Right ventricle myocardium superior (tissue), 1 donor: ENCODE measurements at places on chromosomes 5 and 9. TPM values are rescaled to one million over a fixed set of nuclear protein-coding genes. Genes with fewer than 3 reads are reported as not detected.
A peak's percentile ranks its signal among the peaks of the same experiment; 100 is the strongest.

The CD274 gene
- 9.0 TPM for total RNA-seq

The FXN gene
- 38.0 TPM for total RNA-seq

The PAX5 gene
- total RNA-seq: not detected

The PCDHGB3 gene
- total RNA-seq: 7.6 TPM

The CD74 gene
- total RNA-seq: 263 TPM

The CDKN2B gene
- total RNA-seq: 2.3 TPM

The SMIM33 gene
- not detected for total RNA-seq

The CAMK4 gene
- 0.16 TPM for total RNA-seq

The RASGEF1C gene
- 0.59 TPM for total RNA-seq

The CNTLN gene
- total RNA-seq: 3.1 TPM

The COX7C gene
- 2,062 TPM for total RNA-seq

The EDIL3 gene
- total RNA-seq: 1.7 TPM

DNA sequence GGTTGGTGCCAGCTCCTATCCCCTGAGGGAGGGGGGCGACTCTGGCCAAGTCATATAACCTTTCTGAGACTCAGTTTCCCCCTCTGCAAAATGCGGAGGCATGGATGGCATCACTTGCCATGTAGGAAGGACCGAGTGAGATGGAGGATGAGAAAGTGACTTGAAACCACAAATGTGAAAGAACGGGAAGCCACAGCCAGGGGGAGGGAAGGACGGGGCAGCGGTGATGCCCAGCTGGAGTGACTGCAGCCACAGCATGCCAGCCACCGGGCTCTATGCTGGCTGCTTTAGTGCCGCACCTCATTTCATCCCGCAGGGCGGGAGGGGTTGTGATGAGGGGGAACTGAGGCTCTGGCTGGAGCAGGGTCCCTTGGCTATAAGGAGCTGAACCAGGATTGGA is 74.5 kb downstream of the HMCN2 start:
- no peak for DNase-seq

GRCh38 chr5:32029261-32029660 is 144.9 kb downstream of the GOLPH3 start:
- DNase-seq: no peak

GRCh38 chr9:5612185-5612530 is 16.7 kb upstream of the RIC1 start:
- DNase-seq: no peak

- no peak for DNase-seq
Observed at GRCh38 chr9:88530051-88530450, 4.9 kb upstream of the NXNL2 start.

- no peak for DNase-seq
Observed at GRCh38 chr9:97577051-97577450, 56.1 kb downstream of the TSTD2 start.

GRCh38 chr9:21114311-21114710 is 27.3 kb downstream of the IFNW1 start:
- DNase-seq: no peak

- no peak for DNase-seq
Observed at GRCh38 chr5:91469517-91470165, 86.5 kb upstream of the ARRDC3 start.

DNA sequence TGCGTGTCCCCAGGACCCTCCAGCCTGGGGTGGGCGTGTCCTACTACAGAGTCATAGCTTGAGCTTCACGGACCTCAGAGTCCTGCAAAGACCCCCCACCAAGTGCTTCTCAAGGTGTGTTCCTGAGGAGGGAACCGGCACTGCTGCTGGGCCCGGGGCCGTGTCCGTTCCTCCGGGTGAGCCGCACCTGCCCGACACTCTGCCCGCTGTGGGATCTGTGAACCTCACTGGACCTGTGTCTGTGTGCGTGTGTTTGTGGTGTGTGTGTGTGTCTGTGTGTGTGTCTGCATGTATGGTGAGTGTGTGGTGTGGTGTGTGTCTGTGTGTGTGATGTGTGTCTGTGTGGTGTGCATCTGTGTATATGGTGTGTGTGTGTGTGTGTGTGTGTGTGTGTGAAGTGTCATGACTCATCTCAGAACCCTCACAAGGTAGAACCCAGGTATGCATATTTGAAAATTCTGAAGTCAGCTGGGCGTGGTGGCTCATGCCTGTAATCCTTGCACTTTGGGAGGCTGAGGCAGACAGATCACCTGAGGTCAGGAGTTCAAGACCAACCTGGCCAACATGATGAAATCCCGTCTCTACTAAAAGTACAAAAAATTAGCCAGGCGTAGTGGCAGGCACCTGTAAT is 40.9 kb upstream of the RXRA start:
- DNase-seq: no peak

- no peak for DNase-seq
Observed at GRCh38 chr9:79687131-79687447, 115.3 kb downstream of the TLE4 start.

- DNase-seq: peak; percentile 68
Observed at GRCh38 chr5:139745132-139745799, 50.3 kb upstream of the PSD2 start.

- DNase-seq: no peak
Observed at GRCh38 chr5:14582797-14583137, 1.2 kb downstream of the OTULINL start.

DNA sequence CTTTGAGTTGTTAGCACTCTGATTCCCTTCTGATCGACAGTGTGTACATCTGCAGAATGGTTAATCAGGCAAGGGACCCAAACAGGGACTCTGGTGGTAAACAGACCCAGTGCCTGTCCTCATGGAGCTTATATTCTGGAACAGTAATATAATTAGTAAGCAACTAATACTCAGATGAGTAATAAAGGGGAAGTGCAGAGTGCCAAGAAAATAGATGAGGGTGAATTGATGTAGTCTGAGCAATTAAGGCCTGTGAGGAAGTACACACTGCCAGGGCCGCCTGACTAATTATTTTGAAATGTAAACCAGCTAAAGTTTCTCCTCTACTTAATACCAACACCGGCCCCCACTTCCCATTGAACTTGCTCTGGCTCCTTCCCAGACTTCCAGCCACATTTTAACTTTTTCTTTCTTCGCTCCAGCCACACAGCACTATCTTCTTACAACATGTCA is 4.2 kb downstream of the DHX29 start:
- DNase-seq: no peak

GRCh38 chr9:103617046-103617445 is 477.1 kb upstream of the SMC2 start:
- no peak for DNase-seq

DNA sequence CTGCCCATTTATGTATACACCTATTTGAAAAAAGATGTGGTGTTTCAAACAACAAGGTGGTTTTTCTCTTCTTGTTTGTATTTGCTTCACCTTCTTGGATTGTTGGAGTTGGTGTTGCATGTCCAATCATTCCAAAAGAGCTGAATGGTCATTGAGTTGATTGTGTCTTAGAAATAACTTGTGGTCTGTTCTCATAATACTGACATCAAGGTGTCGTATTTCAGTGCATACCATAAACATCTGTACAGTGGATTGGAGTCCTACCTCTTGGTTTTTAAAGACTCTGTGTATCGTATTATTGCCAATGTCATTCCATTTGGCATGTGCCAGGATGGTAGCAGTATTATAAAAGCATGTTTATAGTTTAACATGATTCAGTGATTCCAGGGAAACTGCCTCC is 73.2 kb downstream of the TRIO start:
- no peak for DNase-seq

DNA sequence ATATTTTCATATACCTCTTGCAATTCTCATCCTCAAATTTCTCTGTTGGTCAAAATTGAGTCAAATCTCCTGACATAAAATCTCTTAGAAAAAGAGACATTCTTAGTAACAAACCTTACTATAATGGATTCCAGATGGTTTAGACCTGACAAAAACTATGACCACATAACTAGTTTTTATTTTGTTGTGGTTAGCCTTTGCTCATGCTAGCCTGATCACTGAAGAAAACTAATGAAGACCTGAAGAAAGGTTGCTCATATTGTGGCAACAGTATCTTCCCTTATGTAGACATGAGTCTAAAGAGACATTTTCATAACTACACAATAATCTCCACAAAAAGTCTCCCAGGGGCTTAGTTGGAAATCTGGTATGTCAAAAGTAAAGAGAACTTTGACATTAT is 274.1 kb upstream of the TMEM161B start:
- no peak for DNase-seq

DNA sequence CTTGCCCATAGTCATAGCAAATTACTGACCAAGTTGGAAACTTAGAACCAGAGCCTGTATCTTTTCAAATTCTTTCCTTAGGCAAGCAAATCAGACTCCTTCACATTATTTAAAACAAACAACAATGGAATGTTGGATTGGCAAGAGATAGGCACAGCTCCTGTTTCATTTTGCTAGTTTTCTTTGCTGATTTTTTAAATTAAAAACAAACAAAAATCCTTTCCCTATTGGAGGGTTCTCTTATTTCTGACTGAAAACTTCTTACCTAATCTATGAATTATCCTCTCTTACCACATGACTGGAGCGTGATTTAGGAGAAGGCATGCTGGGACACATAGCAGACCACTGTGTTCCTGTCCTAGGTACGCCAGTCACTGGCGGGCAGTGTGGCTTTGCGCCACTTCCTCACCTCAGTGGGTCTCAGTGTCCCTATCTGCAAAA is 63.0 kb downstream of the TTC39B start:
- no peak for DNase-seq

DNA sequence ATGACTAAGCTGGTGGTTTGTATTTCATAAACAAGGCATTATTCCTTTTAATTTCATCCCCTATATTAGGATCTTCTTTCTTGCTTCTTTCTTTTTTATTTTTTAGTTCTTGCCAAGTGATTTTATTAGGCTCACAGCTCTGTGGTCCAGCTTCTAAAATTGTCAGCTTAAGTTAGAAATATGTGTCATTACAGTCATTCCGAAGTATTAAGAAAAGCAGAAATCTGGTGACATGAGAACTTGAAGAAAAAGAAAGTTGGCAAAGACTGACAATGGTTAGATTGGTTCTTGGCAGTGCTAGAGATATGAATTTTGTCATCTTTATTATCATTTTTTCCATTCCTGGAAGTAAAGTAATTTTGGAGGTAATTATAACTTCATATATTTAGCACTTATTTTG is 166.5 kb upstream of the PRR16 start:
- no peak for DNase-seq

DNA sequence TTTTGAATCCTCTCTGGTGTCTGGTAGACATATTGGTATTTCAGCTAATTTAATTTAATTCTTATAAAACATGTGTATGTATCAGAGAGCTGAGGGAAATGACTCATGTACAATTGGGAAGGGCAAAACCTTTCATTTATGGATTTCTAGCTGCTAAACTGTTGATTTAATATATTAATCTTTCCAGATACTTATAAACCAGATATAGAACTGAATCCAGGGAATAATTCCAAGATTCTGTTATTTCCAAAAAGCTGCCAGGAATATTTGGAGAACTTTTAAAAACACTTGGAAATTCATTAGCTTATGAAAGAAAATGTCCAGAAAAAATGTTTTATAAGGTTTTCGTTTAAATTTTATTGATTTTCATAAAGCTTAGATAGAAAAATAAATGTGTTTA is 295.5 kb downstream of the YTHDC2 start:
- DNase-seq: no peak

DNA sequence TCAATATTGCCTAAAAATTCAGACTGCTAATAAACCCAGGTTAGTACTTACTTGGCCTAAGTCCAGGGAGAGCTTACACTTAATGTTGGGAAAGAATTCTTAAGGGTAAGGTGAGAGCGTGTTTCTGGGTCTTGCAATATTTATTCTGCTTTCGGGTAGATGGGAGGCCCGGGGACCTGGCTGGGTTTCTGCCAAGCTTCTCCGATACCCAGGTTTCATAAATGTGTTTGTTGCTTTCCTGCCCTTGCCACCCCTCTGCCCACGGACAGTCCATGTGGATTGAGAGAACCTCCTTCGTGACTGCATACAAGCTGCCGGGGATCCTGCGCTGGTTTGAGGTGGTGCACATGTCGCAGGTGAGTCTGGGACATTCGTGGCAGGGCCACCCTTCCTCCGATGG is 48.4 kb upstream of the FOXI1 start:
- no peak for DNase-seq

DNA sequence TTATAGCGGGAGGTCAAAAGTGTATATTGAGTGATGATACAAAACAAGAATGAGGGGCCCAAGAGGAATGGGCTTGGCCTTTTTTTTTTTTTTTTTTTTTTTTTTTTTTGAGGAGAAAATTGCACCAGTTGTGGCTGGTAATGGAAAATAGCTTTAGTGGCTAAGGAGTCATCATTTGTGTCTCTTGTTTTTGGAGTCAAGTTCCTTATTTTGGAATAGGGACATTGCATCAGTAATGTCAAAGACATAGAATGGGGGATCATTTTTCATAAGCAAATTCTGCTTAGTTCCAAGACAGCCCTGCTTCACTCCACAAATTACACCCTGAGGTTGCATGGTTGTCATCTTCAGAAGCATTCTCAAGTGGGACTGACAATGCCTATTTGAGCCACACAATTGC is 137.4 kb downstream of the STK32A start:
- DNase-seq: no peak

GRCh38 chr9:93468763-93469456 is 15.5 kb upstream of the FAM120AOS start:
- no peak for DNase-seq

GRCh38 chr9:17987189-17987588 is 408.3 kb downstream of the SH3GL2 start:
- no peak for DNase-seq

DNA sequence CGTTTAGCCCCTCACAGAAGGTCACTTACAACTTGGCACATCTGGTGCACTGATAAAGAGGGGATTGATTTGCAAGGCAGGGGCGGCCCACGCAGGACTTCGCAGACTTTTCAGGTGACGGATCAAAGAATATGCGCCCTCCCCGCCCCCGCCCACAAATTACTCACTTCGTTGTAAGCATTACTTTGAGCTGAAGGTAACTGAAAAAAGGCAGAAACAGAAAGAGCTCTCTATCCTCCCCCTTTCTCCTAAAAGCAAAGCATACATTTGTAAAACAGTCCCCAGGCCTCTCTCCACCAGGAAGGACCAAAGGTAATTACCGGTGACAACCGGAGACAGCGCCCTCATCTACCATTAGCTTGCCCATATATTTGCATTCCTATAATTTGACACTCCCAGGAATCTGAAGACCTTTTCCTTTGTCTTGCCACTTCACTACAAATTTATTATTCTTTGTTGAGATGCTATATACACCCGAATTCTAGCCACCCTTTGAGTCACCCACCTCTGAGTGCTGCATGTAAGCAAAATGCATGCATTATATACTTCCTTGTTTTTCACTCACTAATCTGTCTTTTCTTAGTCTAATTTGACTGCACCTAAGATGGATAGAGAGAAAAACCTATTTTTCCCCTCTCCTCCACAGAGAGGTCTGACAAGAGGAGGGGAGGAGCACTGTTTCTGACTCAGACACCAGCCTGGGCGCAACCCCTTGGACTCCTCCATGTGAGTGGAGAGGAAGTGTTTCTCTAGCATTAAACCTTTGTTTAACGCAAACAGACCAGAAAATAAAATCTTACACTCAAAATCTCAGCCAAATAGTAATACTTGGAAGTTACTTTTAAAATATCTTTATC is 74.7 kb upstream of the SPIN1 start:
- DNase-seq: no peak
